ENCODE measurements at places on chromosomes 7 and 10.

DNA sequence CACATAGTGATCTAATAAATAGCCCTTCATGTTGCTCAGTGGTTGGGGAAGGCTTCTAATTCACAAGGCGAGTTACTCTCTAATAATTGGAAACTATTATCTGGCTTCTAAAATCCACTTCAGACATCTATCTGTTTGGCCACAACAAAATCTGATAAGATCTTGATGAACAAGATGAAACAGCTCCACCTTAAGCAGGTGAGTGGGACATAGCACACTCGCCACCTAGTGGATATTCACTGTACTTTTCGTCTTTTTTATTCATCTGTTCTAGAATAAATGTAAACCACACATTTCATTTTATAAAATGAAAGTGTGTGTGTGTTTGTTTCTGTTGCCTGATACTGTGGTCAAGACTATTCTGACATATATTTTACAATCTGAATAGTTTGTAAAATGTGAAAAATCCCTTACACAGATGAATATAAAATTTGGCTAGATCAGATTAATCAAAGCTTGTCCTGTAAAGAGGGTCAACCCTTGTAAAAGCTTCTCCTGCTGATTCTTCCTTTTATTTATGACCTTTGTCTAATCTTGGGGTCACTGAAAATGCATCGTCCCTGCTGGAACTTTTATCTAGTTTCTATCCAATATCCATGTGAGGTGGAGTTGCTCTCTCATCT, 26.5 kb upstream of the CNTNAP2 start:
- DNase-seq, result no peak

DNA sequence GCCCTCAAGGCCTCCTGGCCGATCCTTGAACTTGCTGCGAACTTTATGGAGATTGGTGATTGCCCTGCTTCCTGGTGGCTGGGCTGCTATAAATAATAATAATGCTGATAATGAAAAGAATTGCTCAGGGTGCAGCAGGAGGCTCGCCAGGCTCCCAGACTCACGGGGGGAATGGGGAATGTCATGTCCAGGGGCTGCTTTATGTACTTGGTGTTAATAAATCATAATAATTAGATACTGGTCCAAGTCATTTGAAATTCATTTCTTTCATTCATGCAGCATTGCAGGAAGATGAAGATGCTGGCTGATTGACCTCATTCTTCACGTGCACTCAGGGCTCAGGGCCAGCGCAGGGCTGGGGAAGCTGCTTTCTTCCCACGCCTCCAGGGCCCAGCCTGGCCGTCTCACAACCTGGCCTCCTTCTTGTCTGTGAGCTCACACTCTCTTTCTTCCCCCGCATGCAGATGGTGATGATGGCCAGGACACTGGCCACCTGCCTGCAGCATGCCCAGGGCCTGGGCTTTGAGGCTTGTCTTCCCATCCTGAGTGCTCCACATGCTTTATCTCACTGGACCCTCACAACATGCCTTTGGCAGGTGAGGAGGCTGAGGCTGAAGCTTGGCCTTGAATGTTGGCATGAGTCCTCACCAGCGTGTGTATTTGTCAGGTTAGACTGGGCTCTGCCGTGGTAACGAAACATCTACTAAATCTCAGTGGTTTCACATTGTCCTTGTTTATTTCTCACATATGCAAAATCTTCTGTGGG, 138.4 kb upstream of the TNS3 start:
- DNase-seq, result no peak

DNA sequence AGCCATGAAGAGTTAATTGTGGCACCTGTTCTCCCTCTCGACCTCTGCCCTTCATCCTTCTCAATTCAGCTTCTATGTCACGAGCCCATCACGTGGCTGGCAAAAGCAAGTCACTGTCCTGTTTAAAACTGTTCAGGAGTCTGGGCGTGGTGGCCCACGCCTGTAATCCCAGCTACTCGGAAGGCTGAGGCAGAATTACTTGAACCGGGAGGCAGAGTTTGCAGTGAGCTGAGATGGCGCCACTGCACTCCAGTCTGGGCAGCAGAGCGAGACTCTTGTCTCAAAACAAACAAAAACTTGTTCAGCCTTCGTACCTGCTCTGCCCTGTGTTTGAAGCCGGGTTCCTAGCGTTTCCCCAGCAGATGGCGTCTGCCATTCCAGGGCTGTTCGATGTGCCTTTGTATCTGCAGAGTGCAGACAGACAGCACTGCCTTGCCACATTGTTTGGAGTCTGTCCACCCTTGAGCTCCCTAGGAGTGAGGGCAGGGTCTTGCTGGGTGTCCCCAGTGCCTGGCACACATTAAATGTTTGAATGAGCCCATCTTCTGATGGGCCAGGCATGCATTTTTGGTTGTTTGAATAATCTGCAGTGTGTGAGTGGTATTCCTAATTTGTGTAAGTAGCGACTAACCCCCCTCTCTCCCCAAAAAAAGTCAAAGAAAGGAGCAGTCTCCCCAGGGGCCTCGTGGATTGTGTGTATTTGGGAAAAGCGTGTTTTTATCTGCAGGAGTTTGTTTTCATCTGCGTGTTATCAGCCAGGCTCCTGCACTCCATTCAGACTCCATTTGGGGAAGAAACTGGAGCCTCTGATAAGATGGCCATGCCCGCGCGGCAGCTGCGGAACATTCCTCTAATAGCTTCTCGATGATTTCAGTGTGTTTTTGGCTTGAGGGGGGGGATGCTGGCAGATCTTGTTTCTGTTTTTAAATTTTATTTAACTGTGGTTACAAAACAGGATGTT, 61.2 kb downstream of the DNAJB6 start:
- no peak for DNase-seq

DNA sequence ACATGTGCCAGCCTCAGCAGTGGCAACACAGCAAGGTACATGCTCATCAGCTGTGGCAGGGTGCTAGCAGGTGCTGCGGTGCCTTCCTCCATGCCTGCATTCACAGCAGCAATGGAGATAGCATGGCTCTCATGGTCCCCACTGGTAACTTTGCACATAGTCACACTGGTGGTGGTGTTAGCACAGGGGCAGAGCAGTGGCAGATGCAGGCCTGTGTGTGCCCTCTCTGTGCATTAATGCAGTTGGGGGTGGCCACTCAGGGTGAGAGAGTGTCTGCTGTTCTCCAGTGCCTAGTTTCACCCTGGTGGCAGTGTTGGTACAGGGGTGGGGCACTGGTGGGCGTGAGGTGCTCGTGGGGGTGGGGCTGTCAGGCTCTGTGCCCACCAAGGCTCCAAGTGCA, 17.7 kb upstream of the PPP1R3A start:
- DNase-seq, result no peak

- peak; percentile 43 for DNase-seq
These were observed 15.3 kb upstream of the SUN1 start for GRCh38 chr7:816751-817671.

DNA sequence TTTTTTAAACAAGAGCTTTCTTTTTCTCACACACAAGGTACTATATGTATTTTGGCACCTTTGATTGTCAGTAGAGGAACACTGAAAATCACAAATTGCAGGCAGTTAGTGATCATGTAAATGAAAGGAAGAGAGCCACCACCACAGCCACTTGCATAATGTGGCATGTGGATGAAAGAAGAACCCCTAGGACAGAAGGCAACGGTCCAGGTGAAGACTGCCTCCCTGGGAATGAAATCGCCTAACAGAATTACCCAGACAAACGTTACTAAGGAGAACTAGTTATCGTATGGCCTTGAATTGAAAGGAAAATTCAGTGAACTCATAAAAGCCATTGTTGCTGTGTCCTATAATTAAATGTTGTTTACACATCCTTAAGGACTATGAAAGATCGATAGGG, 41.2 kb upstream of the PTPRZ1 start:
- no peak for DNase-seq

GRCh38 chr7:11217848-11218565, 244.3 kb downstream of the PHF14 start:
- DNase-seq, result no peak

- no peak for DNase-seq
These were observed 27.7 kb downstream of the ZNF277 start for GRCh38 chr7:112234147-112234546.

DNA sequence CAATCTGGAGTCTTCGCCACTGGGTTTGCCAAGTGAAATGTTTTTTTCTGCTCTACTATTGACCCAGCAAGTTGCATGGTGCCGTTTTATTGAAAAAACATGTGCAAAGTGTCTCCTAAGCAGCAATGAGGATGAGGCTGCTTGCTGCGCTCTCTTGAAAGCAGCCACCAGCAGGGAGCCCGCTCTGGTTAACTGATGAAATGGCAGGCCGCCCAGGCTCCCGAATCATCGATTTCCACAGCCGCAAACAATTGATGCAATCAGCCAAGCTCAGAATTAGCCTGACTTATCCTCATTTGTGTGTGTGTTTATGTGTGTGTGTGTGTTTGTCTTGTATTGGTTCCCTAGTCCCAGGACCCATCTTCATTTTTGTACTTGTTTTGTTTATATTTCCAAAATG, 22.2 kb upstream of the LYZL1 start:
- DNase-seq, result no peak

GRCh38 chr10:96656839-96657238, 63.5 kb downstream of the PIK3AP1 start:
- no peak for DNase-seq

DNA sequence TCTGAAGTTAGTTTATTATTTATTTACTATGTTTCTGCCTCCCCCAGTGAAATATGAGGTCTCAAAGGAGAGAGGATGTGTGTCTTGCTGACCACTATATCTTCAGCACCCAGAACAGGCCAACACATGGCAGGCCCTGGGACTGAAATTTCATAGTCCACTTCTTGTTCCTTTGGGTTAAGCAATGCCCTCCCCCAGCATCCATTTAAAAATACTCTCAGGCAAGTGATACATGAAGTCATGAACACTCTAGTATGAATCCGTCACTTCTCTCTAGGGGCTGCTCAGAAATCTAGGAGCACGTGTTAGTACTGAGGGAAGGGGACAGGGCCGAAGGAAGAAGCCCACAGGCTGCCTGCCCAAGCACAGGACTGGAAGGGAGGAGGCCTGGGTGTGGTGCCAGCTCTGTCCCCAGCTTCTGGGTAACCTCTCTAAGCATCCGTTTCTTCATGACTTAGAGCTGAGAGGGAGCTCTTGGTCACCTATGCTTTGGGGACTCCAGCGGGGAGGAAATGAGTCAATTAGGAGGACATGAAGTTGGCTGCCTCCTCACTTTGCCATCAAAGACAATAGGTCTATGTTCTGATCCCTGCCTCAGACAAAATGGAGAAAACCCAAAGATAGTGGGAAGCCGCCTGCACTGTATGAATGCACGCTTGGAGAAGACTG, 119.2 kb downstream of the KCNMA1 start:
- DNase-seq, result no peak

GRCh38 chr7:38217672-38218071, 39.6 kb downstream of the STARD3NL start:
- DNase-seq, result no peak

- no peak for DNase-seq
These were observed 82.9 kb downstream of the ELFN1 start for GRCh38 chr7:1752771-1753563.

- no peak for DNase-seq
These were observed 154.0 kb downstream of the MGMT start for GRCh38 chr10:129621062-129621461.

DNA sequence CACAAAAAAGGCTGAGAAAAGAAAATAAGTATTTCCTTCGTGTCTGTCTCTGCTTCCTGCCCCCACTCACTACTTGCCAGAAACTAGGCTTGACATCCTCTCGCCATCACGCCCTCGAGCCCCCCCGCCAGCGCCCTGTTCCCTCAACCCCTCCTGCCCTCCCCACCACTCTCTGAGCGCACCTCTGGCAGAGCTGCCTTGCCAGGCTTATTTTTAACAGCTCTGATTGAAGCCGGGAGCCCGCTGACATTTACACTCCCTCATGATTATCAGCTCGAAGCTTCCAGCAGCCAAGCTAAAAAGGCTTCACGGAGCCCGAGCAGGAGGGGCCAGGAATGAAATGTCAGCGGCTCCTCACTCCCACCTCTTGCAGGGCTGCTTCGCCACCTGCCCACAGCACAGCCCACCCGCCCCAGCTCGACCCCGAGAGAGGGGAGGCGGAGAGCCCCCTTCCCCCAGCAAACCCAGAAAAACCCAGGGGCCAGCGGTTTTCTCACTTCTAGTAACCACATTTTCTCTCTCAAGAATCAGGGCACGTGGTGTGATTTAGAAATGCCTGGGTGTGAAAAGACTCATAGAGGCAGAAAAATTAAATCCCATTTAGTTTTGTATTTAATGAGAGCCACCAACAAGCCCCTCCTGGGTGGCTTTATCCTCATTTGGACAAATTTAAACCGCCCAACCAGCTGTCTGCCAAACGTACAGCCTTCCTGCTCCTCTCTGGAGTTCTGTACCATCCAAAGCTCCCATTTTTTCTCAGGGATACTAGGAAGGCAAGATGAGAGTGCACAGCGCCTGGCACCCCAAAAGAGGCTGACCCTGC, 89.3 kb downstream of the SLIT1 start:
- no peak for DNase-seq

- no peak for DNase-seq
These were observed 21.9 kb downstream of the ANXA11 start for GRCh38 chr10:80183436-80183835.

- DNase-seq, result no peak
These were observed 188.5 kb upstream of the FERD3L start for GRCh38 chr7:19333706-19334105.

GRCh38 chr7:102191556-102192379, 94.9 kb upstream of the SH2B2 start:
- no peak for DNase-seq

GRCh38 chr10:125011926-125012705, 70.2 kb downstream of the ZRANB1 start:
- DNase-seq, result no peak

DNA sequence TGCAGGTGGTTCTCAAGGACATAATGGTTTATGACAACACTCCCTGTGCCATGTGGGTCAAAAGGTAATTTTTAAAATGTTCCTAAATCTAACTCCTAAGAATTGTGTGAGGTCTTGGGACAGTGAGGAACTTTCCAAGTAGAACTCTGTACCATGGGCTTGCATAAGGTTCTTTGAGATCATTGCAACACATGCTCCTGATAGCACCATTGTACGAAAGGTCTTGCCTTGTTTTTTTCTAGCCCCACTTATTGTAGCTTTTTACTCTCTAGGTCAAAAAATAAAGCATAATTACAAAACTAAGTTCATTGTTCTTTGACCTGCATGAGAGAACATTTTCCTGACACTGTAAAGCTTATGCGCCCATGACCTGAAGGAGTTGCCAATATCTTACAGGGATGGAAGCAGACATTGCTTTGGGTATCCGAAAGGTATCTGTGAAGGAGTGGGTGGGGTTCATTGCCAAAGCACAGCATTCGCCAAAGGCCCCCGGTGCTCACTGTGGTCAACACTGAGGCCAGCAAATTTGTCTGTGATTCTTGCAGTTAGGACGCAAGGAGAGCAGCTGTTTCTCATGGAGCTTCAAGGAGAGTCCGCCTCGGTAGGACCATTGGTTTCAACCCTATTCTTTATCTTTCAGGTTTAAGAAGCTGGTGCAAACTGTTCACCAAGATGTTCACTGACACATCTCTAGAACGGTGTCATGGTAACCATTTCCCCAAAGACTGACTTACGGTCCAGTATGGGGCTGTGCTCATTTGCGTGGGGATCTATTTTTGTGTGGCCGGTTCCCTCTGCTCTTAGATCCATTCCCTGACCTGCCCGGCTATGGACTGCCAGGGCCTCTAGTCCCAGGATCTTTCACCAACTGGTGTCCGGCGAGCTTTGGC, 7.6 kb upstream of the PRKAG2 start:
- DNase-seq, result no peak

GRCh38 chr7:158950914-158951635, 94.7 kb downstream of the DYNC2I1 start:
- no peak for DNase-seq

- no peak for DNase-seq
These were observed 6.0 kb downstream of the PHKG1 start for GRCh38 chr7:56086761-56087160.

GRCh38 chr10:86221442-86222335, 144.9 kb downstream of the GRID1 start:
- DNase-seq, result no peak

All from stimulated activated CD4-positive, alpha-beta T cell treated with anti-CD3 and anti-CD28 coated beads, Interleukin-15, amount 100 ng/mL, for 48 hours (primary cell).